ENCODE measurements at places on chromosomes 6 and 20.

DNA sequence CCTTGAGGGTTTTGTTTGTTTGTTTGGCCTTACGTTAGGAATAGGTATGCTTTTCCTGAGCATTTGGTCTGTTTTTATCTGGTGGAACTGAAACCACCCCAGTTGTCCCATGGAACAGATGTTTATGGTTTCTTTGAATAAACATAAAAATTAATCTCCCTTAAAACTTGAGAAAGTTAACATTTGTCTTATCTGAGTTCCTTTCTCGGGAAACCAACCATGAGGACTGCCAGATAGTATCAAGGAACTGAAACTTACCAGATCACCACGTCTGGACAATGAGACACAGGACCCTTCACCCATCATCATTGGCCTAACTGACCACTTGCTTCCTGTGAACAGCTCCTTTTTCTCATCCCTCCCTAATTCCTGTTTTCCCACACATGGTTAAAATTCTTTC is 15.3 kb upstream of the HECA start:
- no peak for DNase-seq

DNA sequence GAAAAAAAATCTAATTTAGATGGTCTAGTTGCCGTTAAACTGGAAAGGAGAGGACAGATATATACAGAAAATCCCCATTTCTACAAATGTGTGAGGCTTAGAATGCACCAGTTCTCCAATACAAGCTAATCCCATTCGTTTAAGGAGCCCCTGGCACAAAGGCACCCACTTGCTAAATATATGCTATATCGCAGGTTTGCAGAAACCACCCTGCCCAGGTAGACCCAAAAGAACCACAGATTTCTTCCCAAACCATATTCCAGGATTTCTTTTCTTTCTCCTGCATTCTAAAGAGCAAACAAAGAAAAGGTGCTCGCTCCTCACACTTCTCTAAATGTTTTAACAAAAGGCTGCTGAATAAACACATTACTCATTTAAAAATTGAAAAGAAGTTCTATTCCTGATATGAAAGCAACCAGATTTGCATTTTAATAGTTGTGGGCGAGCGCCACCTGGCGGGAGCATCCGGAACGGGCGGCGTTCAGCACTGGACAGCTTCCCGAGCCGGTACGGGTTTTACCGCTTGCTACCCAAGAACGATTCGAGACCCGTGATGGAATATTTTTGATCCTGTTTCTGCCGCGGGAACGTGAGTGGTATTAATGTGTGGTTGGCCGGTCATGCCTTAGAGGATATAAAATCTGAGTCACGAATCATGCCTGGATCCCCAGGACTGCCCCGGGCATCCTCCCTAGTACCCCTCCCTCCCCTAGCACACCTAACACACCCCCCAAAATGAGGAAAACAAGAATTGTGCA is 2.1 kb downstream of the PTPRT start:
- peak; percentile 21 for DNase-seq

DNA sequence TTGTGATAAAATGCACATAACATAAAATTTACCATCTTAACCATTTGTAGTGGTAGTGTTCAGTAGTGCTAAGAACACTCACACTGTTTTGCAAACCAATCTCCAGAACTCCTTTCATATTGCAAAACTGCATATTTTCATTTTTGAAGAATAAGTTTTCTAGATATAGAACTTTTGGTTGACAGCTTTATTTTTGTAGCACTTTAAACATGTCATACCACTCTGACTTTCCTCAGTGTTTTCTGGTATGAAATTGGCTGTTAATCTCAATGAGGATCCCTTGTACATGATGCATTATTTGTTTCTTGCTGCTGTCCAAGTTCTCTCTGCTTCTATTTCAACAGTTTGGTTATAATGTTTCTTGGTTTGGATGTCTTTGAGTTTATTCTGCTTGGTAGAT is 45.1 kb upstream of the MICB start:
- no peak for DNase-seq

DNA sequence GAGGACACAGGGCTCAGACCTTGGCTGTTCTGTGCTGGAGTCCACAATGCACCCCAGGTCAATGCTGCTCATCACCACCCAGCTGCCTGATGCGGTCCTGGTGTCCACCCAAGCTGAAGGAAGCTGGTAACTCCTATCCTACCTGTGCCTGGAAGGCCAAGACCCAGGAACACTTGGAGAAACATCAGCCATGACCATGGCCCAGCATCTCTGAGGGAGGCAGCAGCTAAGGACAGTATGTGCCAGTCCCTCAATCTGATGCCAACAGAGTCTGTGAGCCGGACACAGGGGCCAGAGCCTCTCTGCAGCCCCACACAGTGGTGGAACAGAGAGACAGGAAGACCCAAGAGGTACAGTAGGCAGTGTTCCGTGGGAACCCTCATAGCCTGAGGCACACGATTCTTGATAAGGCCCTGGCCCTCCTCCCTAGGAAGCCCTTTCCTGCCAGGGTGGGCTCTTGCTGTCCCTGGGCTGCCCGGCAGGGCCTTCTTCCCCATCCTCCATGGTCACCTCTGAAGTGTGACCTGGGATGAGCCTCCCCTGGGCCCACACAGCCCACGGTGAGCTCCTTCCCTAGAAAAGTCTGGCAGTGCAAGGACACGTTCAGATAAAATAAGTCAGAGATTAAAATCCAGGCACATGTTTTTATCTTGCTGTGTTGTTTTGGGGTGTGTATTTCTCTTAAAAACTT is 170.7 kb downstream of the THBS2 start:
- DNase-seq: no peak

DNA sequence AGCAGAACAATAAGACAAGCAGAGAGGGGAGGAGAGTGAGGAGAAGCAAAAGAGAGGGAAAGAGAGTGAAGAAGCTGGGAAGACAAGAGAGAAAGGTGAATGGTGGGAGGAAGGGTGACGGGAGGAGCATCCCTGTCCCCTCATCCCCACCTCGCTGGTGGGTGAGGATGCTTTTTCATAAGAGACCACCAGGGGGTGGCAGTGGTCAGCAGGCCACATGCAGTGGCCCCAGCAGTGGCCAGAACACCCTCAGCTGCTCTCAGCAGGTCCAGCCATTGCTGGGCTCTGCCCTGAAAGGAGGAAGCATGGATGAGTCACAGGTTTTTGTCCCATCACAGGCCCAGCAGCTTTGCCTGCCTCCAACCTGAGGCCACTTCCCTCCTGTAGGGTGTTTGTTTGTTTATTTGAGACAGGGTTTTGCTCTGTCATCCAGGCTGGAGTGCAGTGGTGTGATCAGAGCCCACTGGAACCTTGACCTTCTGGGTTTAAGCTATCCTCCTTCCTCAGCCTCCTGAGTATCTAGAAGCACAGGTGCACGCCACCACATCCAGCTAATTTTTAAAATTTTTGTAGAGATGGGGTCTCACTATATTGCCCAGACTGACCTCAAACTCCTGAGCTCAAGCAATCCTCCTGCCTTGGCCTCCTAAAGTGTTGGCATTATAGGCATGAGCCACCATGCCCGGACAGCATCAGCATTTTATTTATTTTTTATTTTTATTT is 24.0 kb downstream of the FGD2 start:
- no peak for DNase-seq

- DNase-seq: no peak
Observed at GRCh38 chr6:161649841-161650240, 376.0 kb upstream of the AGPAT4 start.

GRCh38 chr20:10385850-10386544 is 48.0 kb downstream of the MKKS start:
- no peak for DNase-seq

All from activated T-helper 1 cell treated with anti-CD3 and anti-CD28 coated beads, Interleukin-2, amount 50 U/mL, for 16 hours (primary cell).